ENCODE measurements at places on chromosomes 6 and 20. TPM values are rescaled to one million over a fixed set of nuclear protein-coding genes. Genes with fewer than 3 reads are reported as not detected.
A peak's percentile ranks its signal among the peaks of the same experiment; 100 is the strongest.

VSTM2L gene
- total RNA-seq: 0.92 TPM

CYP39A1 gene
- 0.63 TPM for total RNA-seq

BPIFA1 gene
- not detected for total RNA-seq

FERMT1 gene
- total RNA-seq: 0.13 TPM

AFDN gene
- 33.0 TPM for total RNA-seq

TNFRSF21 gene
- 6.2 TPM for total RNA-seq

SPATA25 gene
- total RNA-seq: 1.3 TPM

STX11 gene
- 1.4 TPM for total RNA-seq

KCNQ2 gene
- total RNA-seq: 2.8 TPM

NHSL1 gene
- total RNA-seq: 1.8 TPM

PRSS16 gene
- total RNA-seq: not detected

DNA sequence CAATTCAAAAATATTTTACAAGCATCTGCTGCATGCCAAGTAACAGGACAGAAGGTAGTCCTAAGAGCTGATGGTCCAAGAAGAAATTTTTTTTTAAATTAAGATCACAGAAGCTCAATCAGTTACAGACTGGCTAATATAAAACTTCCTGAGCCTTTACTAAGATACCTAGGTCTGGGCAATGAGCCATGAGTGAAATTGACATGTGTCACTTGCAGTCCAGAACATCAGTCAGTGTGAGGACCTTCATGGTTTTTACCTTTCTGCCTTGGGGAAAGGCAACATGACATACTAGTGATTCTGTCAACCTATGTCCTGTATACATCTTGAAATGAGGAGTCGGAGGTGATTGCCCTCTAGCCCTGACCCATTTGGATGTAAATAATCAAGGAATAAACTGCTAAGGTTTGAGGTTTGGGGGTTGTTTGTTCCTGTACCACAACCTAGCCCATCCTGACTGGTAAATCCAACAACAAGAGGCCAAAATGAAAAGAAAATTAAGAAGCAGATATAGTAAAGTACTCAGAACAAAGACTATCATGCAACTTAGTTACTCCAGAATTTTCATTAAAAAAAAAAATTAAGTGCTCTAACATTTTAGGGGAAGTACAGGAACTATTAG, 70.0 kb downstream of the CNKSR3 start:
- DNase-seq: no peak

- peak; percentile 57 for DNase-seq
Measured at GRCh38 chr6:163588220-163588919, 173.9 kb downstream of the QKI start.

- DNase-seq: no peak
Measured at GRCh38 chr6:119270545-119270944, 79.0 kb downstream of the MAN1A1 start.

DNA sequence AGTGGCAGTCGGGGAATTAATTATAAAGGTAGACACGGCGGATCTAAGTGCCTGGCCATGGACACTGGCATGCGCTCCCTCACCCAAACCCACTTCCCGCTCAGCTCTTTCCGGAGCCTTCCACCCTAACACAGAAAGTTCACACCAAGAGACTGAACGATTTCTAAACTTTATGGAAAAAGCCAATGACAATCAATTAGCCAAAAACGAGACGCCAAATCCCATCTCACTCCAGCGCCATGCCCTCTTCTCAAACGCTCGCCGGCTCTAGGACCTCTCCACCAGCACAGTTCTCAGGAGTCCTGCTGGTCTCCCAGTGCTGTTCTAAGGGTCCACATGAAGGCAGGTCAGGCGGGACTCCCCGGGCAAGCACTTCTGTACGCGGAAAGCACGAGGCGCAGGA, 641 bp downstream of the SF3B5 start:
- no peak for DNase-seq

GRCh38 chr6:15901141-15902115, 227.5 kb upstream of the MYLIP start:
- no peak for DNase-seq

DNA sequence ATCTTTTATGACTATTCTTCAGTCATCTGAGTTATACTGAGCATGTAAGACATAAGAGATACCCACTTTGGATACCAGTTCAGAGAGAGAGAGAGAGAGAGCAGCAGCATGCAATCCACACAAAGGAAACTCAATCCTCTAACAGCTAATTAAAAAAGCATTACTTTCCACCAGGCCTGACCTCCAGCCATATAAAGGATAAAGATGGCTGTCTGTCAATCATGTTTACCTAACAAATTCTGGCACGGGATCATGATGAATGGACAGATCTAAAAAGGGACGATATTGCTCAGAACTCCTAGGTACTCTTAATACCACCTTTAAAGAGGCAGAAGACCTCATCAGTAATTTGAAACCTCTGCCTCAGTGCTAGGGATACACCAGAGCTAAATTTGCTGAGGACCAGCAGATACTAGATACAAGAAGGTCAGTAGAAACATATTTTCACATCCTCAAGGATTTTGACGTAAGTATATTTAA, 159.2 kb downstream of the RPS12 start:
- DNase-seq: no peak

GRCh38 chr20:10857352-10858070, 183.7 kb upstream of the JAG1 start:
- no peak for DNase-seq

- no peak for DNase-seq
Measured at GRCh38 chr6:24223115-24223919, 97.3 kb downstream of the NRSN1 start.

- peak; percentile 83 for DNase-seq
Measured at GRCh38 chr20:57657535-57658446, 37.6 kb upstream of the ZBP1 start.

GRCh38 chr6:147341486-147341885, 137.3 kb downstream of the STXBP5 start:
- no peak for DNase-seq

DNA sequence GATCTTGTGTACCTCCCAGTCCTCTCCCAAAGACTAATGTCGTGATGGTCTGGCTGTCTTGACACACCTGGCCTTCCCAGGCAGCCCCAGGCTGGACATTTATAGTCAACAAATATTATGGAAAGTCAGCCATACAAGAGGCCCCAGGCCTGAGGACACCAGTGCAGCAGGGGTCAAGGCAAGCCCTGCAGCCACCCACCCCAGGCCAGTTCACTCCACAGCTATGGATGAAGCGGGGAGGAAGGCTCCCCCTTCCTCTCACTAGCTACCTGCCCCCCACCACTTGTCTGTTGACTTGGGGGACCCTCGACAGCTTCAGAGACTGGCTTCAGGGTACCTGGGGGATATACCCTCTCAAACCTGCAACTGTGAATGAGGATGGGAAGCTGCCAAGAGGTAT, 132.1 kb downstream of the MRPL14 start:
- no peak for DNase-seq

DNA sequence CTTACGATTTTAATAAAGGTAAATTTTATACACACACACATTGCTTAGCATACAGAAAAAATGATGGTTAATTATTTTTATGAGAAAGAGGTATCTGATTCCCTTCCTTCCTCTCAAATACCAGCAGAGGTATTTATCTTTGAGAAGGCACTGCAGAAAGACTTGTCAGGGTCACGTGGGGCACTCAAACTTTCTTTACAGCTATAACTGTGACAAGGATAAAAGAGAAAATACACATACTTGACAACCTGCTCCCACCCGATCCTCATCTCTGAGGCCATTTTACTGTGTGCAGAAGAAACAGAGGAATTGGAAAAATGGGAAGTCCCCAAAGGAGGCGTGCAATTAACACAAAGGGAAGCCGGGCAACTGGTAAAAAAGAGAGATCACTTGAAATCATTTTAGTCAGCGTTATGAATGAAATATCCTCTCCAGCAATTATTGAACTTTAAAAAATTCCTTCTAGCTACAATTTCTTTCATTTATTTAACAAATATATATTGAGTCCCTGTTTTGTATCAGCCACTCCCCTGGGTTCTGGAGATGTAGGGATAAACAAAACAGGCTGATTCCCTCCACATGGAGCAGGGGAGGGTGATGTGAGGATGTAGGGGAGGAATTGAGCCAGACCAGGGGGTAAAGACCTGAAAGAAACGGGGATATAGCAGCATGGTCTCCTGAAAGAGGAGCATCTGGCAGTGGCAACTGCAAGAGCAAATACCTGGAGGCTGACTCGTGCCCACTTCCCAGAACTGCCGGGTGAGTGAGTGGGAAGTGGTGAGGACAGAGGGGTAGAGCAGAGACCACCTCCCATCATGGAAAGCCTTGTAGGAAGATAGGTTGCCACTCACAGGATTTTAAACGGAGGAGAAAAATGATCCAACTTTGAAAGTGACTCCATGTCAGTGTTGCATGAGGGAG, 510.3 kb downstream of the KIF16B start:
- no peak for DNase-seq

DNA sequence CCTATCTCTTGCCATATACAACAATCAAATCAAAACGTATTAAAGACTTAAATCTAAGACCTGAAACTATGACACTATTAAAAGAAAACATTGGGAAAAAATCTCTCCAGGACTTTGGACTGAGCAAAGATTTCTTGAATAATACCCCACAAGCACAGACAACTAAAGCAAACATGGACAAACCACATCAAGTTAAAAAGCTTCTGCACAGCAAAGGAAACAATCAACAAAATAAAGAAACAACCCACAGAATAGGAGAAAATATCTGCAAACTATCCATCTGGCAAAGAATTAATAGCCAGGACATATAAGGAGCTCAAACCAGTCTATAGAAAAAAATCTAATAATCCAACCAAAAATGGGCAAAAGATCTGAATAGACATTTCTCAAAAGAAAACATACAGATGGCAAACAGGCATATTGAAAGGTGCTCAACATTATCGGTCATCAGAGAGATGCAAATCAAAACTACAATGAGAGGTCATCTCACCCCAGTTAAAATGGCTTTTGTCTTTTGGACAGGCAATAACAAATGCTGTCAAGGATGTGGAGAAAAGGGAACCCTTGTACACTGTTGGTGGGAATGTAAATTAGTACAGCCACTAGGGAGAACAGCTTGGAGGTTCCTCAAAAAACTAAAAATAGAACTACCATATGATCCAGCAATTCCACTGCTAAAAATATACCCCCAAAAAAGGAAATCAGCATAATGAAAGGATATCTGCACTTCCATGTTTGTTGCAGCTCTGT, 76.2 kb downstream of the SNX5 start:
- no peak for DNase-seq

DNA sequence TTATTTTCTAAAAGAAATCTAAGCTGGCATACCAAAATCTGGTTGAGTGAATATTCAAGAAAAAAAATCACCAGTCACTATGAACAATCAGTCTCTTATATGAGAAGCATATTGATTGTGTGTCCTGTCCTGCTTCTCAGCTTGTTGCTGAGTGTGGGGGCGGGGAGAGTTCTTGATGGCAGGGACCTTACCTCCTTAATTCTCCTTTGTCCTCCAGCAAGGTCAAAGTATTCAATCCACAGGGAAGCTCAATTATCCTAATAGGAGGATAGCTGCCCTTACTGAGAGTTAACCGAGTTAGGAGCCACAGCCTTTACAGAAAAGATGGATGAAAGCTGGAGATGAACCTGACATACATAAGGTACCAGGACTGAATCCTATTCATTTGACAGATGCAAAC, 154.0 kb downstream of the LY86 start:
- no peak for DNase-seq

- DNase-seq: no peak
Measured at GRCh38 chr6:74434171-74434570, 738.2 kb downstream of the CD109 start.

- DNase-seq: no peak
Measured at GRCh38 chr6:68973066-68973465, 338.0 kb downstream of the ADGRB3 start.

DNA sequence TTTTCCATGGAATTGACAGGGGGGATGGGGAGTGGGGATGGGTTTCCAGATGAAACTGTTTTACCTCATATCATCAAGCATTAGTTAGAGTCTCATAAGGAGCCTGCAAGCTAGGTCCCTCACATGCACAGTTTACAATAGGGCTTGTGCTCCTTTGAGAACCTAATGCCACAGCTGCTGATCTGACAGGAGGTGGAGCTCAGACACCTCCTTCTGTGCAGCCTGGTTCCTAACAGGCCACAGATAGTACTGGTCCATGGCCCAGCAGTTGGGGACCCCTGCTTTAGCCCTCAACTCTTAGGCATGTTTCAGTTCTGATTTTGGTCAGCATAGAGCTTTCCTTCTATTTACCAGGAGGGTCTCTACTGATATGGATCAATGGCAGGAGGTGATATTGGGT, 251.6 kb downstream of the LAMA2 start:
- DNase-seq: no peak

DNA sequence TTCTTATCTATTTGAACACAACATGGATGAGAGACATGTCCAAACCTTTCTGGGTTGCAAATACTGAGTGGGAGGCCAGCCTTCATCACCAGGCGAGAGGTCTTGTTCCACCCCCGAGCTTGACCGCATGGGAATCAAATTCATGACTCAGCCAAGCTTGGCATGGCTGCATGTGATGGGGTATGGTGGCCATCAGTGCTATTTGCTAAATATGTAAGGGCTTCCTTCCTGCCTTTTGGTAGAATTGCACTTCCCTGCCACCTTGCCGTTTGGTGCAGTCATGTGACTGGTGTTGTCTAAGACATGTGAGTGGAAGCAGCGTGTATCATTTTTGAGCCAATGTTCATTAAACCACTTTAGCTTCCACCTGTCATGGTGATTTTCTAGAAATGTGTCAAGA, 508.9 kb upstream of the SULF2 start:
- DNase-seq: no peak

GRCh38 chr6:23086100-23086499, 516.7 kb downstream of the HDGFL1 start:
- DNase-seq: no peak

GRCh38 chr6:35501784-35502183, 4.9 kb upstream of the TEAD3 start:
- no peak for DNase-seq

DNA sequence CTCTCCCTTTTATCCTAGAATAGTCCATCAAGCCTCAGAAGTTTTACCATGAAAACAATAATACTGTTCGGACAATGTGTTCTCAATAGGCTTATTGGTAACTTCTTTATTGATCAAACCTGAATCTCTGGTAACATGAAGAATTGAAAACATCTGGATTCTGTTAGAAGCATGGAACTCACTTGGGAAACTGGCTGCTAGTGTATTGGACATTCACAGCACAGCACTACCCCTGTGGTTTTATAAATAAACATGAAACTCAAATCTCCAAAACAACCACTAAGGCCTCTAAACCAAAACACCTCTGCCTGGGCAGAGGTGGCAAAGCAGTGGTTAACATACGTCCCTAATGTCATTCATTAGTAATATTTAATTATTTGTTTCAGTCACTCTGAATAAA, 157.6 kb upstream of the KCNQ5 start:
- no peak for DNase-seq

Data from psoas muscle (tissue), 8 donors.